ENCODE measurements at places on chromosomes 2 and 18.

- DNase-seq = no peak
Observed at GRCh38 chr18:79639072-79639829, 40.4 kb upstream of the CTDP1 start.

- no peak for DNase-seq
Observed at GRCh38 chr18:56337507-56337906, 300.9 kb downstream of the TXNL1 start.

- no peak for DNase-seq
Observed at GRCh38 chr2:188978291-188979081, 4.3 kb downstream of the COL3A1 start.

DNA sequence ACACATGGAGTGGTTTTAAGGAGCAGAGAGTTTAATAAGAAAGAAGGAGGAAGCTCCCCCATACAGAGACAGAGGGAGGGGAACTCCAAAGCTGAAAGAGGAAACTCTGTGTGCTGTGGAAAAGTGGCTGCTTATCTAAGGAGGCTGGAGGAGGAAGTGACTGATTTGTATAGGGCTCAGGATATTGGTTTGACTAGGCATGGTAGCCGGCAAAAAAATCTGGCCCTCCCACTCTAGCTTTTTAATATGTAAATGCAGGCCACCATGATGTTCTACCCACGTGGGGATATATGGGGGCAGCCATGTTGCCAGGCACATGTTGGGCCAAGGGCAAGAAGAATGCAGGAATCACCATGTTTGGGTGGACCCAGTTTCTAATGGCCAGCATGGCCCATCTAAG lies 64.3 kb downstream of the HNMT start:
- no peak for DNase-seq

- no peak for DNase-seq
Observed at GRCh38 chr2:29024882-29025430, 43.9 kb downstream of the TOGARAM2 start.

DNA sequence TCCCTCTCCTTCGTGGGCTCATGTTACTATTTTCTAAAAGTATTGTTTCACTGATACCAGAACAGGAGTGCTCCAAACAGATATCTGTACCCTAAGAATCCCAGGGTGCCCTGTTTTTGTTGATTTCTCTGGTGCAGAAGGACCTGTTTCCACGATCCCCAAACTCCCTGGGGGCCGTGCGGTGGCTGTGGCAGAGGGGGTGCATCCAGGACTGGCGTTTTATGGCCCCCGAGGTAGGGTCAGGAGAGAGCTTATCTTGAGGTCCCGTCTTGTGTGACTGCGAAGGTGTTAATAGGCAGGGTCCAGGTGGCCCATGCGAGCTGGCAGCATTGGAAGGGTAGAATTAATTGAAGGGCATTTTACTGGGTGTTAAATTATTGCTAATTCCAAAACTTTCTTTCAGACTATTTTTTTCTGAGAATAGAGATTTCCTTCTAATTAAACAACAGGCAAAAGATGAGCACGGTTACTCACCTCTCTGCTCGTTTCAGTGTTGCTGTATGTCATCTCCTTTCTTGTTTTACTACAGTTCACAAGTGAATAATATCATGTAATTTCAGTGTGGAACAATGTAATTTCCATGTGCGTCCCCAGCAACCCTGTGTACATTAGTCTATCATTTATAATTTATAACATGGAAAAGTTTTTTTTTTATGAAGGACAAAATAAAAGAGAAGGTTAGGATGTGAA lies 8.2 kb downstream of the TWIST2 start:
- DNase-seq = no peak

- no peak for DNase-seq
Observed at GRCh38 chr18:54675076-54675475, 84.0 kb downstream of the DYNAP start.

DNA sequence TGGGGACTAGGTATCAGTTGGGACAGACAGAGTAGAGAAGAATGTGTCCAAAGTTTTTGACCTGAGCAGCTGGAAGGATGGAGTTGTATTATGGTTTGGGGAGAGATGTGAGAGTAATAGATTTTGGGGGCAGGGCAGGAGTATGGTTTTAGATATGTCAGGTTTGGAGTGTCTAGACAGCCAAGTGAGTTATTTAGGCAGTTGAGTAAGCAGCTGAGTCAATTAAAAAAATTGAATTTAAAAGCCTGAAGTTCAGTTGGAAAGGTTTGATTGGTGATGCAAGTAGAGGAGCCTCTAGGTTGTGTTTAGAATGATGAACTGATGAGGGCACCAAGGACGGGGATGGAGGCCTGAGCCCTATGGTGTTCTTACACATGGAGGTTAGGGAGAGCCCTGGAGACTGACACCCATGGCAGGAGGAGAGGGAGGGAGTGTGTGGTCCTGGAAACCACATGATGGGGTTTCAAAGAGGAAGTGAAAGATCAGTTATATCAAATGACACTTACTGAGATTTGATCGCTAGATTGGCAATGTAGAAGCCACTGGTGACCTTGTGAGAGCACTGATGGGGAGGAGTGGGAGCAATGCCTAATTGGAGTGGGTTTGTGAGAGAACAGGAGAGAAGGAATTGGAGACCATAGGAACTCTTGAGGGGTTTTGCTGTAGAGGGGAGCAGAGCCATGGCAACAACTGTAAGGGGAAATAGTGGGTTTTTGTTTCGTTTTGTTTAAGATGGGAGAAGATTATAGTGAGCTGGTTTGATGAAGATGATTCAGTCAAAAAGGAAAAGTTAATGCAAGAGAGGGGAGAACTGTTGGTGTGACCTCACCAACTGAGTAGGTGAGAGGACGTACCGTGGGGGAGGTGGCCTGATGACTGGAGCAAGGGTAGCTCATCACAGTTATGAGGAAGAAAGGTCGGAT lies 10.3 kb downstream of the ITGA6 start:
- no peak for DNase-seq

- DNase-seq = no peak
Observed at GRCh38 chr2:70474256-70474848, 79.3 kb downstream of the TGFA start.

DNA sequence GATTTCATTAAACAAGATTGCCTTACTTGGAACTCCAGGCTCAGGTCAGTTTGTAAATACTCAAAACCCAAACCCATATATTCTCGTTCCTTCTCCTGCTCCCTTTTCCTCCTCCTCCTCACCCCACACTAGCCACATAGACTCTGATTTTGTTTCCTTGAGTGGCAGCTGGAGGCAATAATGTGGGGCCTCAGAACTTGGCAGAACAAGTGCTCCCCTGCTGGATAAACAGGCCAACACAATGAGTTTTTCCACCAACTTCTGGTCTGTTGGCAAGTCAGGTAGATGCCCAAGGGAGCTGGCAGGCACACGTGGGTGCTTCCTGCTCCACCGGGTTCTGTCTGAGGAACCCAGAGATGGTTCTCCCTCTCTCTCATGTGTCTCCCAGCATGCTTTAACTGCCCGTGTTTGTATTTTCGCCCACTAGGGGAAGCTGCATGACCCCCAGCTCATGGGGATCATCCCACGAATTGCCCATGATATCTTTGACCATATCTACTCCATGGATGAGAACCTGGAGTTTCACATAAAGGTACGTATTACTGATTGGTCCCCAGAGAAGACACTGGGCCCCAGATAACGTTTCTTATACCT lies 61.9 kb downstream of the KIF5C start:
- DNase-seq = no peak

GRCh38 chr2:8370258-8370802 lies 311.5 kb upstream of the ID2 start:
- DNase-seq = no peak

GRCh38 chr2:38653715-38654527 lies 12.0 kb upstream of the GALM start:
- peak; percentile 52 for DNase-seq

GRCh38 chr2:60109744-60110143 lies 443.7 kb downstream of the BCL11A start:
- no peak for DNase-seq

DNA sequence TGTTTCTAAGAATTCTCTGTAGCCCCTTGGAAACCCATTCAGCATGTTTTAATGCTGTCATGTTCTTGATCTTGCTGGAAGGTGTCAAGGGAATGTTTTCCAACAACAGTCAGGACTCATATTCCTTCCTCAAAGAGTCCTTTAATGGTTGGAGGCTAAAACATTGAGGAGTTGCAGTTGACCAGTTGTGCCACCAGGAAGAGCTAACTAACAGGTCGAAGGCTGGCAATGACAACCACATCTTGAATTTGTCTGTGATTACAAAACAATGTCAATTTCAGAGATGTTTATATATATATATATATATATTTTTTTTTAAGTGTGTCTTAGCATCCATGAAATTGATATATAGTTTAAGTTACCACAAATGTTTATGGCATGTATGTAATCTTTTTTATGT lies 151.5 kb downstream of the INO80D start:
- DNase-seq = no peak

DNA sequence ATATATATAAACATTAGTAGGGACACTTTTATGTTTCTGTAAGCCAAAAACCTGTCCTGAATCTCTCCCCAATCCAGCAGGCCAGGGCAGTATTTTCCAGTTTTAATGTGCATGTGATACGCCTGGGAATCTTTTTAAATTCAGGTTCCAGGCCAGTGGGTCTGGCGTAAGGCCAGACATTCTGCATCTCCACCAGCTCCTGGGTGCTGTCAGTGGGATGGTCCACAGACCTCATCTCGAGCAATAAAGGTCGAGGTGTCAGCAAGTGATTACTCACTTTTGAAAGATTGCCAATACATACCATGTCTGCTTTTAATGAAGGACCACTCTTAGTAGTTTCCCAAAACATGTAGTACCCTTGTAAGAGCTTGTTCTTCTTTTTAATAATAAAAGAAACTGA lies 189.9 kb upstream of the SH3BP4 start:
- DNase-seq = no peak

GRCh38 chr2:56012221-56012765 lies 88.7 kb upstream of the EFEMP1 start:
- no peak for DNase-seq

DNA sequence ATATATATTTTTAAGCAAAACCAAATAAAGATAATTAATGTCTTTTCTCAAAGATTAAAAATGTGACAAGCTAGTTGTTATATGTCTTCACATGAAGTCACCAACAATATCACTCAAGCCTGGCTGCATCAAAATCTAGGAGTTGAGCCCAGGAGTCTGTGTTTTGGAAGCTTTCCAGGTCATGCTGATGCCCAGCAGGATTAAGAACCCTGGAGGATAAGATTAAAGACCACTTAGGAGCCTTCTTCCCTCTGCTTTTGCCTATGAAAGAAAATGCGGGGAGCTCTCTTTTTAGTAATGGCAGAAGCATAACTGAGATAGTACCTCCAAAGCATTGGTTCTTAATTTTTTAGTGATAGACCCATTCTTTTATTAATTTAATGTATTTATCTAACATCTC lies 157.4 kb downstream of the ASXL3 start:
- no peak for DNase-seq

DNA sequence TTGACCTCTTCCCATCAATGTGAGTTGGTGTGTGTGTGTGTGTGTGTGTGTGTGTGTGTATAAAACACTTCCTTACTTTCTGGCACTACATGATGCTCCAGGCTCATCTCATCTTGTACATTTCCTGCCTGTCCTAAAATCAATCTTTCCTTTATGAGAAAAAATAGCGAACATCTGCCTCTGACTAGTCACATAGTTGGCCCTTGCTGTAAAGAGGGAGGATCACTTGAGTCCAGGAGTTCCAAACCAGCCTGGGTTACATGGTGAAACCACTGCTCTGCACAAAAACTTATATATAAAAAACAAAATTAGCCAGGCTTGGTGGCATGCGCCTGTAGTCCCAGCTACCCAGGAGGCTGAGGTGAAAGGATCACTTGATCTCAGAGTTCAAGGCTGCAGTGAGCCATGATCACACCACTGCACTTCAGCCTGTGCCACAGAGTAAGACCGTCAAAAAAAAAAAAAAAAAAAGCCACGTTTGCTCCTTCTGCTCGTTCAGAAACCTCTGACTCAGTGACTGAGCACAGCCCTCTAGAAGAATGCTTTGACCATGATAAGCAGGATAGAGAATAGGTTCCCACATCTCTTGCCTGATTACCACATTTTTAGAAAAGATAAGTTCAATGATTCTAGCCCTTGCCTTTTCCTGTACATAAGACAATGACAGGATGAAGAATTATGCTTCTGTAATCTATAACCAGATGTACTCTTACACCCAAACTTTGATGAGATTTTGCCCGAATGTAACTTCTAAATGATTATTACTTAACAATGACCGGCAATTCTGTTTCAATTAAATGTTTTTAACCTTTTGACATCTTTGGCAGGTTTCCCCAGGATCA lies 45.2 kb upstream of the ST3GAL5 start:
- DNase-seq = no peak

DNA sequence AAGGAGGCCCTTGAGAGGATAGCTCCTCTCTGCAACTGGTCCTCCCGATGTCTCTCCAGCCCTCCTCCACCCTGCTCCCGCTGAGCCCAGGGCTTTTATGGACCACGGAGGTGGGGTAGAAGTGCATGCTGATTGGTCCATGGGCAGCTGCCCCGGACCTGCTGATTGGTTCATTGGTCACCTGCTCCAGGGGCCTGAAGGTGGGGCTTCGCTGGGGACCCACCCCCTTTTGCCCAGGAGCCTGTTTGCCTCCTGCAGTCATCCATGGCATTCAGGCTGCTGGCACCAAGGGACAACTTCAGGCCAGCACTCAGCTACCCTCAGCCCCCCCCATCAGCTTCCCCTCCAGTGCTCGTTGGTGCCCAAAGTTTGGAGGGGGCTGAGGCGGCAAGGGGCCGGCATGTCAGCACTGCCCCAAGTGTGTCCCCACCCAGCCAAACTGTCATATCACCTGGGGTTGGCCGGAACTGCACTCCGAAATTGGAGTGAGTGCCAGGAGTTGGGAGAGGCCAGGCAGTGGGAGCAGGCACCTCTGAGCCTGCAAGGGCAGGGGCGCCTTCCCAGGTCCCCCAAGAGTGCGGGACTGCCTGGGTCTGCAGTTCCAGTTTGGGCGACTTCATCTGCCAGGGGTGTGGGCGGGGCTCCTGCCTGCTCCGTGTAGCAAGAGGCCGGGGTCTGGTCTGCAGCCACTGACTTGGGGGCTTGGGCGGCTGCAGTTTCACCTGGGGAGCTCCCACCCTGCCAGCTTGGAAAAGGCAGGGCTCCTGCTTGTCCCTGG lies 288.9 kb downstream of the RDH14 start:
- no peak for DNase-seq

GRCh38 chr2:198762441-198762840 lies 695.3 kb downstream of the SATB2 start:
- DNase-seq = no peak

DNA sequence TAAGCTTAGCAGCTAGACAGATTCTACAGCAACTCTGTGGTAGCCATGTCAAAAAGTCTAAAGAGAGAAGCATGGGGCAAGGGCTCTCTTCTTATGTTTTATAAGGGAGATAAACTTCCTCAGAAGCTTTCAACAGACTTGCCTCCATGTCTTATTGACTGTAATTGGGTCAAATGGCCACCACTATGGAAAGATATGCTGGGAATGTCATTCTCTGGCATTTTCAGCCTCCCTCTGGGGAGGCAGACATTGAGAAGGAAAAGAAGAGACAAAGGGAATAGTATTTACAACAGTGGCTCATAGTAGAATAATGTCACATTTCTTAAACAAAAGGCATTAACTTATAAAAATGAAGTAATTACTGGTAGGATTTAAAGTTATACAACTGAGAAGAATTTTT lies 1964.5 kb upstream of the PIK3C3 start:
- DNase-seq = no peak

Measured in stimulated activated CD4-positive, alpha-beta T cell treated with anti-CD3 and anti-CD28 coated beads, Interleukin-15, amount 100 ng/mL, for 1 hour (primary cell).